ENCODE measurements at places on chromosomes 7 and 10.

- no peak for DNase-seq
These were observed 20.8 kb upstream of the RAB18 start for GRCh38 chr10:27482984-27483956.

DNA sequence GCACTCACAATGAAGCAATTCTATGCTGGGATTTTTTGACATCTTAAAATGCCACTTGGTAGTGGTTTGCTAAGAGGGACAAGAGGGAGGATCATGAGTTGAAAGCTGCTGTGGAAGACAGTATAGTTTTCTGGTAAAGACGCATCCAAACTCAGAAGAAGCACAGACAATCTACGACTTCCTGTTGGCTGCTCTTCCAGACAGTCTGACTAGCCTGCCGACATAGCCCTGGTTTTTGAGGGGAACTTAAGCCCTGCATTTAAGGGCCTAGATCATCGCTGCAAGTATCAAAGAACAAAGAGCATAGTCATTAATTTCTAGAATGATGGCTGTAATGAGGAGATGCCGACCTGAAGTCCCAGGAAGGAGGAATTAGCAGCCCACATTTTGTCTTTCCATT lies 99.9 kb upstream of the IKZF1 start:
- DNase-seq, result peak; percentile 22

DNA sequence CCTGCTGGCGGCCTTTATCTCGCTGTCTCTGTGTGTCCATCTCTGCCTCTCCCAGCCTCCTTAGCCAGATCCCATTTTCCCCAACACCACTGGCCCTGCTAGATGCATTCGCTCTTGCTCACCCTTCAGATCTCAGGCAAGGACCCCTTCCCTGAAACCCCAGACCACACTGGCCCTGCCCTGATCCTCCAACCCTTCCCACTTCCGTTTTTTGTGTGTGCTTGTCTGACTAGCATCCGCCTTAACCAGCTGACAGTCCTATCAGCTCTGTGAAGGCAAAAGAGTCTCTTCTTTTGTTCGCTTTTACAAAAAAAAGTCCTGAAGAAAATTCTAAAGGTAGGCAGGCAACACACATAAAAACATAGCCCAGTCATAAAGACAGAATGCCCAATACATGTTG lies 28.7 kb downstream of the CHST15 start:
- no peak for DNase-seq

DNA sequence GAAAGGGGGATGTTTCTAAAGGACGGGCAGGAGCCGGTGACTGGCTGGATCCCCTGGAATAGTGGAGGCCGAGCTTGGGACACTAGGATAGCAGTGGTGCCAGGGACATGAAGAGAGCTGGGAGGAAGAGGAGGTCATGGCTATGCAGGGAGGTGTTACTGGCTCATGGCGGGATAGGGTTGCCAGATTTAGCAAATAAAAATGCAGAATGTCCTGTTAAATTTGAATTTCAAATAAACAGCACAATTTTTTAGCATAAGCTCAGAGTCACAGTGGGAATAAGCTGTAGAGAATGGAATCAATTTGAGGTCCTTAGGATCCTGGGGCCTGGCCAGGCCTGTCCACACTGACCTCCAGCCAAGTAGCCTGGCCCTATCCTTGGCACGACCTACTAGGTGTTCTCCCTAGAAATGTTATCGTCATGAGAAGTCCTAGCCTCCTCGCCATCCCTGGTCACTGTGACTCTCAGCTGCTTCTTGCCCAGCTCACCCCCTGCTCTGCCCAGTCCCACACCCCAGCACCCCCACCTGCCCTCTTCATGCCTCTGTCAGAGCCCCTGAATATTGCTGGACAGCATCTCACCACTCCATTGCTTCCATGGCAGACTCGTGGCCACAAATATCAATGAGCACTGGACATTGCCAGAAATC lies 7.6 kb upstream of the KCP start:
- DNase-seq, result no peak

DNA sequence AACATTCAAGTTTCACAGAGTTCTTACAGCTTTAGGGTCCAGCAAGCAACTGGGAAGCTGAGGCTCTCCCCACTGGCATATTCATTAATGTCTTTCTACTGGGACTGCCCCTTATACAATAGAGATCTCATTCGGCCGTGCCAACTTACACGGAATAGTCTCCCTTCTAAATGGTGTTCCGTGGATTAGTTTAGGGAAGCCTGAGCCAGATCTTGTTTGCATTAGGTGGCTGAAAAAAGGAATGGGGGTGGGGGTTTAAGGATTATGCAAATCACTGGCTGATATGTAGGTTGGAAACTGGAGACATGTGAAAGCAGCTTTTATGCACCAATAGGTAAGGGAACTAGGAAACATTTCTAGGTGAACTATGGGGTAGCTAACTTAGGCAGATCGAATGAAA lies 218.3 kb downstream of the TRIL start:
- DNase-seq, result no peak

DNA sequence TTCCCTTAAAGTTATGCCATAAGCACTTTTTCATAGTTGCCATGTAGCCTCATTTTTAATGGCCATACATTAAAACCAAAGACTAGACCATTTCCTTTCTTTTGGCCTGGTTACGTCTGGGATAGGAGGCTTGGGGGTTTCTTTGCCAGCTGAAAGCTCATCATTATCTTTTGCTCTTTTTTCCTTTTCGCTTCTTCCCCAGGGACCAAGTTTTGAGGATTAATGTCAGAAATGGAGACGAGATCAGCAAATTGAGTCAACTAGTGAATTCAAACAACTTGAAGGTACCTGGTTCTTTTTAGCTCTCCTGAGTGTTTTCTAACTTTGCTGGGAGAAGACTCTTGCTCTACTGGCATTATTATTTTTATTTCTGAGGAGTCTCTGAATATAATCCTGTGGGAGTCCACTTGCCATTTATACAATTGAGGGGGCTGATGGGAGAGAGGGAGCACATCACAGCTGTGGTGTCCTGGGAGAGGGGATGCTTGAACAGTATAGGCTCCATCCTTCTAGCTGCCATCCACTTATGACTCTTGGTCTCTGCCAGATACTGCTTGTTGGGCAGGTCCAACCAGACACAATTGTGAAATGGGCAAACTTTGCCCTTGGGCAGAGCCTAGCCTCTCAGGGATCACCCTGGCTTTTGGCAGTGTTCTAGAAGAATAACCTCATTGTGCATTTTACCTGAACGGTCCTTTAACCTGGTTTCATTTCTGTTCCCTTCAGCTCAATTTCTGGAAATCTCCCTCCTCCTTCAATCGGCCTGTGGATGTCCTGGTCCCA lies 5.8 kb downstream of the CPA4 start:
- no peak for DNase-seq

- DNase-seq, result no peak
These were observed 4.6 kb downstream of the FZD8 start for GRCh38 chr10:35637462-35637861.

DNA sequence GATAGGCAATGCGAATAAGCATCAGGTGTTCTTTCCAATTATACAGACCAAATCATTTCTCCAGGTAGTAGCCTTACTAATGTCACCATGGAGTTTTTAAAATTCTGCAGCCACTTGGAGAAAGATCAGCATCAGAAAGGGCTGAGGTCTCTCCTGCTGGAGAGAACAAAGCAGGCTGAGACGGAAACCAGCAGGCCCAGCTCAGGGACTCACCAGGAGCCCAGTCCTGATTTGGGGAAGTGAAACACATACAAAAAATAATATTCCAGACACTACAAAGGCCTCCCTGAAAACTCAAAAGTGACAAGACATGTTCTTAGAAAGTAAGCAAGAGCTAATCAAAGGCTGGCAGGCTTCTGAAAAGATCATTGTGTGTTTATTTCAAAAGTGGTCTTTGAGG lies 207.1 kb upstream of the GHITM start:
- no peak for DNase-seq

GRCh38 chr10:111511751-111512150 lies 434.9 kb downstream of the ADRA2A start:
- no peak for DNase-seq

GRCh38 chr7:113883096-113883495 lies 35.7 kb downstream of the PPP1R3A start:
- no peak for DNase-seq

DNA sequence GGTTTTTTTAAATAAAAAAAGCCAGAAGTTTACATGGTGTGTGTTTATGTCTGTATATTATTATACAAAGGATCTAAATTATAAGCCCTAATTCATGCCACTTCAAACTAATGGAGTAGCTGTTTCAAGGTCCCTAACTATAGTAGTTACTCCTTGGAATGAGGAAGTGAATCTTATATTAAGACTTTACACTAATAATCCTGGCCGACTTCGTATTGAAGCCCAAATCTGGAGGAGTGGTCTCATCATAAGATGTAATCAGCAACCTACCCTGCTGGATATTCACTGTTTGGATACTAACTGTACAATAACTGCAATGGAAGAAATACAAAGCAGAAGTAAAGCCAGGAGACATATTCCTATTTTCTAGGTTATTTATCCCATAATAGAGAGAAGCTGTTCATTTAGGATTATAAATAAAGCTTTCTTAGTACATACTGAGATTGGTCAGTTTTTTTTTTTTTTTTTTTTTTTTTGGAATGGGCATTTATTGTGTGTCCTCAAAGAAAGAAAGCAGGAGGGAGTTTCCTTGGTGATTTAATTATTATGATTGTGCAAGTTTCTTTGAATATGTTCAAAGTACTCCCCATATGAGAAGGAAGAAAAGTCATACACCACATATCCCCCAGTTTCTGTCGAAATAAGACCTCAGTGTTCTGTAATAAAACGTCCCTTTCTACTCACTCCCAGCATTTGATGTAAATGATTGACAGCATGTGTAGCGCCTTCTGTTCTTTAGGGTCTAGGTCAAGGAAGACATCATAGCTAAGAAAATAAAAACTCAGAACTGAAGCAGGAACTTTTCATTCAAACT lies 397.8 kb downstream of the EXOC4 start:
- no peak for DNase-seq

DNA sequence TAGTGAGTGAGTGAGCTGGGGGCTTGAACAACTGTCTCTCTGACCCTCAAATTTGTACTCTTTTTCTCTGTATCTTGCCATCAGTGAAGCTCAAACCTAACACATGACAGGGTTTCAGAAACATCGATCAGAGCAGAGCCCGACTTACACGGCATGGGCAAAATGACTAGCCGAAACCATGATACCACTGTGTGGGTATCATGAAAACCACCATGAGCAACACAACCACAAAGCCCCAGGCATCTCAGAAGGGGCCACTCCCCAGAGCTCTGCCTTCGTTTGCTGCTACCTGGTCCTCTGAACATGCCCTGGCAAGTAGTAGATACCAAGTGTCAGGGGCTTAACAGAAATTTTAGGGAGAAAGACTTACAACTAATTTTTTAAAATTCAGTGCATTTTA lies 308.5 kb downstream of the WDR11 start:
- DNase-seq, result no peak

DNA sequence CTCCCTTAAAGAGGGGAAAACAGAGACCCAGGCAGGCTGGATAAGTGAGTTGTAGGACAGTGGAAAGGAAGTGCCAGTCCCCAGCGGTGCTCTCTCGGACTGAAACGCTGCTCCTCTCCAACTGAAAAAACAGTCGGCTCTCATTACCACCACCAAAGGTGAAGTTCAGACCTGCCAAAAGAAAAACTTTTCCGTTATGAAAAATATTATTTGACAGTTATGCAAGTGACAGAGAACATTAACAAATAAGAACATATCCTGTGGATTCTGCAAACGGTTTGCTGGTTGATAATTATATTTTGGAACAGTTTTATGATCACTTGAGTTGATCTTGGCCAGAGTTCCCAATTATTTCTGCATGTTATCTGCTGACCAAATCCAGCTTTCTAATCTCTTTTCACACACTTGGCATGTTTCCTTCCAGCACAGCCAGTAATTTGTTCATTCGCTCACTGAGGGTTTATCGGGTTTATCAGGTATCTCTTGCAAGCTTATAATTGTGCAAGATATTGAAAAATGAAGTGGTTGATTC lies 82.6 kb downstream of the PTPRE start:
- DNase-seq, result no peak

GRCh38 chr7:100888988-100889750 lies at the start of gene UFSP1:
TSS of gene UFSP1 (minus strand) at chr7:100889715. CDS start at chr7:100889271, 444 bp downstream.
- no peak for DNase-seq

GRCh38 chr10:49131507-49132361 lies 2.1 kb downstream of the FAM170B start:
- DNase-seq, result no peak

DNA sequence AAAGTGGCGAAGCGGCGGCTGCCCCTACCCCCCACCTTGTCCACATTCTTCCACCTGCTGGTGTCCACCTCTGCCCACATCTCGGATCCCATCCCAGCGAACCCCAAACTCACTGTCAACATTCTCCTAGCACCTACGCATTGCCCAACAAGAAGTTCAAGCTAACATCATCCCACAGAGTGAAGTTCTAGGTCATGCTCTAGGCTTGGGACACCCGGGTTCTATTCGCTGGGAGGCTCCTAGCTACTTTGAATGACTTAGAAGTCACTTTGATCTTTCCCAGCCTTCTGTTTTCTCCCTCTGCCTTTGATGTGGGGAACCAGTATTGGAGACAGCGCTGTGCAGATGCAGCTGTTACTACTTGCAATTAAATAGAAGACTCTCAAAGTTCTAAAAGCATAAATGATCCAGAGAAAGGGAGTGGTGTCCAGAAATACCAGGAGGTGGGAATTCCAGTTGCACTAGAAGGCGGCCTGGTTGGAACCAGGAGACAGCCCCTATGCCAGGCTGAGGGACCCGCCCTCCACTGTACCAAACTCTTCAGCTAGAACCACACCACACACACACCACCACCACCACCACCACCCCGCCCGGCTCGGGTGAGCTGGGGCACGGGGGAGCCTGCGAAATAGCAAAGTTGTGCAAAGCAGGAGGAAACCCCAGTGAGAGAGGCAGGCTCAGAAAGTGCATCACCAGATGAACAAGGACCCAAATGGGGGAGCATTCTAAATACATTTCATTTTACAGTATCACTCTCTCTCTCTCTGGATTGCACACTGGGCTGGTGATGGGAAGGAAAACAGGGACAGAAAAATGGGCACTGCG lies 5.5 kb upstream of the VGF start:
- DNase-seq, result no peak

DNA sequence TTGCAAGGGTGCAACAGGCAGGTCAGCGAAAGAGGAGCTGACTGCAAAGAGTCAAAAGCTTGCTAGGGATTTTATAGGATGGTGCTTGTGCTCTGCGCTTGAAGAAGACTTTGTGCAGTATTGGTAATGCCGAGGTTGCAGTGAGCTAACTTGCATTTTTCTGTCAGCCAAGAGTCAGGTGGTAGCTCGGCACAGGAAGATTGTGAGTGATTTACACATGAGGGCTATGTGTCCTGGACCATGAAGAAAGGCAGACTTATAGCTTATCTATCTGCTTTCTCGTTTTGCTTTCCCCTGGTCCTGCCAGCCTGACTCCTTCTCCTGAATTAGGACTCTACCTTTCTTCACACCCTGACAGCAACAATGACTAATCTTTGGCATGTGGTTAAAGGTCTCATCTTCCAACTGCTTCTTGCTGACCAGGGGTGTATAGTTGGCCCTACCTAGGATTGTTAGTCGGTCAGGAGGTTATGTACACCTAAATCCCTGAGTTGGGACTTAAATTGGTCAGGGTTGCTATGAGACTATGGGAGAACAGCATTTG lies 4.1 kb upstream of the SYPL1 start:
- no peak for DNase-seq

- DNase-seq, result no peak
These were observed 124.5 kb upstream of the RET start for GRCh38 chr10:42952349-42952748.
